ENCODE measurements at places on chromosomes 3 and 15. TPM values are rescaled to one million over a fixed set of nuclear protein-coding genes. Genes with fewer than 3 reads are reported as not detected.

DNA sequence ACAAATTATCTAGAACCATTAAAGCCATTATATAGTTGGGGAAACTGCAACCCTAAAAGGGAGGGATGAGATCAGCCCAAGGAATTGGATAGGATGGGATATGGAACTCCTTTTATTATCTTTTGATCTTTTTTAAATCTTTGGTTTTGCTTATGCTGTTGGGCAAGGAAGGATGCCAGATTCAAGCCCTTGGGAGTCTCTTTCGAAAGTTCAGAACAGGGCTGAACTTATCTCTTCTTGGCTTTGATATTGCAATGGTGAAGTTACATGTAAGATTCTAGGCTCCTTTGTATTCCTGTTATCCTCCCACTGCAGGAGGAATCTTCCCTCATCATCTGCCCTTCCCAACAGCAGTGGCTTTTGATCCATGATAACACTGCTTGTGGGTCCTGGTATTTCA is 10.0 kb upstream of the SLC22A13 start:
- H3K27me3 ChIP-seq = no peaks in the 10 kb centered on the region
- H3K27ac ChIP-seq = no peak overlapping the region
- DNase-seq = no peak
- H3K4me3 ChIP-seq = no peak overlapping the region
- H3K36me3 ChIP-seq = peaks cover 21% of the 10 kb centered on the region
- no peaks in the 10 kb centered on the region for H3K4me1 ChIP-seq

DNA sequence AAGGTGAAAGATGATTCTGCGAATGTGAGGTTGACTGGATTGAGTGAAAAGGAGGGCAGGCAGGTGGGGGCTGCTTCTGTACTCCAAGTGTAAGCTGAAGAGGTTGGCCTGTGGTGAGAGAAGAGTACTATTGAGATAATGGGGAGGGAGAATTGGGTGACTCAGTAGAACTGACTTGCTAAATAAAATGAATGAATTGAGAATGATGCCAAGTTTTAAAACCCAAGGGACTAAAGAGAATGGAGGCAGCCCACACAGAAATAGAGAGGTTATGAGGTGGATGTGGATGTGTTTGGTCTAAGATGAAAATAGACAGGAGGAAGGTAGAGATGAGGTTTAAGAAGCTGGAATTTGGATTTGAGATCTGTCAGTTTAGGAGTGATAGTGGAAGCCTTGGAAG is 5.9 kb downstream of the MME start:
- H3K36me3 ChIP-seq = no peaks in the 10 kb centered on the region
- H3K27ac ChIP-seq = no peak overlapping the region
- no peak for DNase-seq
- H3K4me3 ChIP-seq = no peak overlapping the region
- no peaks in the 10 kb centered on the region for H3K4me1 ChIP-seq
- no peaks in the 10 kb centered on the region for H3K27me3 ChIP-seq

- no peak for DNase-seq
- no peaks in the 10 kb centered on the region for H3K4me1 ChIP-seq
- H3K27ac ChIP-seq = no peak overlapping the region
- H3K36me3 ChIP-seq = no peaks in the 10 kb centered on the region
Measured at GRCh38 chr15:94287794-94288246, 56.5 kb downstream of the MCTP2 start.

GCNT3 gene
- total RNA-seq = 2.1 TPM

SMCO1 gene
- total RNA-seq = not detected

GABRR3 gene
- not detected for total RNA-seq

GOLGA6L10 gene
- total RNA-seq = 2.5 TPM

RASA2 gene
- total RNA-seq = 12.6 TPM

Data from thyroid gland (tissue), 4 donors.